Activated CD4-positive, CD25-positive, alpha-beta regulatory T cell (primary cell): ENCODE measurements at places on chromosomes 7 and 10.

DNA sequence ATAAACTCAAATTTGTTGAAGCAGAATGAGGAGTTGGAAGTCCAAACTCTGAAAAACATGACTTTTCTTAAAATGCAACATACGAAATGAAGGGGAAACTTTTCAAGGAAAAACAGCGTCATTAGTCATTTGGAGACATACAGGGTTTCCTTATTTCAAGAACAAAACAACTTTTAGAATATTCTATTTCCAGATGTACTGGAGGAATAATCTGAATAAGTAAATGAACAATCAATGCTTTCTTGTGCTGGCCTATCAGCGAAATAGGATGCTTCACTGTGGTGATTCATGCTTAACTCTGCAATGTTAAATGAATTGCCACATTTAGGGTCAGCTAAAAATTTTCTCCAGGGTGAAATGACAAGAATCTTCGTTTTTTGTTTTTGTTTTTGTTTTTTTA is 114.3 kb downstream of the SEMA3C start:
- DNase-seq, result no peak

- no peak for DNase-seq
Observed at GRCh38 chr10:131656009-131656408, 244.8 kb upstream of the PPP2R2D start.

- DNase-seq, result no peak
Observed at GRCh38 chr7:116784647-116785046, 77.7 kb upstream of the CAPZA2 start.

GRCh38 chr7:112067200-112067599 is 139.0 kb downstream of the DOCK4 start:
- DNase-seq, result no peak

- no peak for DNase-seq
Observed at GRCh38 chr7:18976715-18977471, 140.5 kb downstream of the TWIST1 start.

GRCh38 chr7:150379441-150380379 is 580 bp downstream of the ZNF775 start:
- DNase-seq, result no peak

- DNase-seq, result no peak
Observed at GRCh38 chr10:61130366-61130765, 186.4 kb upstream of the RHOBTB1 start.

- DNase-seq, result no peak
Observed at GRCh38 chr10:20265146-20265545, 448.9 kb downstream of the PLXDC2 start.
